HAP-1 (cell line): ENCODE measurements at places on chromosomes 12 and 14.

GRCh38 chr12:71460850-71461609 lies 21.4 kb downstream of the LGR5 start:
- no peak for DNase-seq

DNA sequence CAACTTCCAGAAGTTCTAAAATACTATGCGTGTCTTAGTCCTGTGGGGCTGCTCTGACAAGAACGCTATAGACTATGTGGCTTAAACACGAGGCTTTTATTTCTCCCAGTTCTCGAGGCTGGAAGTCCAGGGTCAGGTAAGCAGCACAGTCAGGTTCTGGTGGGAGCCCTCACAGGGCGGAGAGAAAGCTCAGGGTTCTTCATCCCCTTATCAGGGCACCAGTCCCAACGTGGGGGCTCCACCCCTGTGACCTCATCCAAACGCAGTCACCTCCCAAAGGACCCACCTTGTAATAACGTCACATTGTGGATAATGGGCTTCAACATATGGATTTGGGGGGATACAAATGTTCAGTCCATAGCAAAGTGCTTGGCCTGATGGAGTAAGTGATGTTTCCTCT lies 37.1 kb upstream of the TC2N start:
- no peak for DNase-seq

DNA sequence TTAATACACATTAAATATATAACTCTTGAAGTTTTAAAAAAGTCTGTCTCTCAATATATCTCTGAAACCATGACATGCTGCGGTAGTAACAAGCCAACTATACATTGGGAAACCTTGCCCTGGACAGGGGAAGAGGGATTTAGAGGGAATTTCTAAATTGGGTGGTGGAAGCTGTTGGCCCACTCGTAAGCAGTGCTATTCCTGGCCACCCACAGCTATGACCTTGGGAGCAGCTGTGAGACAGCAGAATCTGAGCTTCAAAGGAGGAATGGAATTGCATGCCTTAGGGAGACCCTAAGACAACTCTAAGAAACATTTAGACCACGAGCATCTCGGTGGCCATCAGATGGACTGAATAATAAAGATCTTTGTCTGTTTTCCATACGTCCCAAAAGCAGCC lies 15.8 kb upstream of the GCH1 start:
- no peak for DNase-seq

DNA sequence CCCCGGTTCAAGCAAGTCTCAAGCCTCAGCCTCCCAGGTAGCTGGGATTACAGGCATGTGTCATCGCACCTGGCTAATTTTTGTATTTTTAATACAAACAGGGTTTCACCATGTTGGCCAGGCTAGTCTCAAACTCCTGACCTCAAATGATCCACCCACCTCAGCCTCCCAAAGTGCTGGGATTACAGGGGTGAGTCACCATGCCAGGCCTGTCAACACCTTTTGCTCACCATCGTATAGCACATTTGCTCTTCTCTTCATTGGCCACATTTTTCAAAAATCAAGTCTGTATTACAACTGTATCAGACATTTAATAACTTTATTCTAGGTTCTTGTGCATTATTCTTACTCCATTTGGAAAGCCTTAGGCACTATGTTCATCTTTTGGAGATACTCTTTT lies 50.3 kb downstream of the BCAT1 start:
- DNase-seq: no peak

DNA sequence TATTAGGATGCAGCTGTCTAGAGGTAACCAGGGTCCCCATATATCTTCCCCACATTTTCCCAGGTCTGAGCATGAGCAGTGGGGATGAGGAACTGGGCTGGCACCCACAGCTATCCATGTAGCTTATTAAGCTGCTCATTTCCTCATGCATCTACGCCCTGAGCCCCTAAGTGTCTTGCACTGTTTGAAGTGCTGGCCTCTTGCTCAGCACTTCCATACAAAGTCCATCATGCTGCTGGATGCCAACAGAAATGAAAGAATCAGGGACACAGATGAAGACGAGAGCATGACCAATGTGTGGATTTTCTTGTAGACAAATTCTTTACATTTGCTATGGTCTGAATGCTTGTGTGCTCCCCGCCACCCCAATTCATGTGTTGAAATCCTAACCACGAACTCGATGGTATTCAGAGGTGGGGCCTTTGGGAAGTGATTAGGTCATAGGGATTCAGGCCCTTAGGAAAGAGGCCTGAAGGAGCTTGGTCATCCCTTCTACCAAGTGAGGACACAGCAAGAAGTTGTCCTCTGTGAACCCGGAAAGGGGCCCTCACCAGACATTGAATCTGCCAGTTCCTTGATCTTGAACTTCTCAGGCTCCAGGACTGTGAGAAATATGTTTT lies 54.5 kb downstream of the C12orf75 start:
- DNase-seq: no peak
